Upper lobe of left lung (tissue), 6 donors: ENCODE measurements at places on chromosomes 16 and 17.
A peak's percentile ranks its signal among the peaks of the same experiment; 100 is the strongest.

- DNase-seq = no peak
Measured at GRCh38 chr17:72691586-72691985, 400.9 kb downstream of the SLC39A11 start.

- DNase-seq = no peak
Measured at GRCh38 chr17:43312011-43312410, 78.2 kb upstream of the RNU2-1 start.

- DNase-seq = no peak
Measured at GRCh38 chr17:48110761-48111160, 3.2 kb downstream of the SNX11 start.

DNA sequence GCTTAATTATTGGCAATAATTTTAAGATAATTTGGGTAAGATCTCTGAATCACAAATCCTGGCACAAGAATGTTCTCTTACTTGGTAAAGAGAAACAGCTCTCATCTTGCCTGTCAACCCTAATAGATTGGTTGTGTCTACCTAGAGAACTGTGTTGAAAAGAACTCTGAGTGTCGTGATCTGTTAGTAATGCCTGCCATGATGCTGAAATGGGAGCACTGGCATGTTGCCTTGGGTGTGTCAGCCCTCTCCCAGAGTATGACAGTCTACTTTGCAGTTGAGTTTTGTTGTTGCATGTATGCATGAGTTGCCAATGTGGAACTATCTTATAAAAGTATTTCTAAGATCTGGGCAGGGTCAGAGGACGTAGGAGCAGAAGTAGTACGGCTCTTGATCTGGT is 221.4 kb downstream of the MAF start:
- DNase-seq = no peak

- no peak for DNase-seq
Measured at GRCh38 chr16:81553080-81553813, 108.6 kb downstream of the CMIP start.

DNA sequence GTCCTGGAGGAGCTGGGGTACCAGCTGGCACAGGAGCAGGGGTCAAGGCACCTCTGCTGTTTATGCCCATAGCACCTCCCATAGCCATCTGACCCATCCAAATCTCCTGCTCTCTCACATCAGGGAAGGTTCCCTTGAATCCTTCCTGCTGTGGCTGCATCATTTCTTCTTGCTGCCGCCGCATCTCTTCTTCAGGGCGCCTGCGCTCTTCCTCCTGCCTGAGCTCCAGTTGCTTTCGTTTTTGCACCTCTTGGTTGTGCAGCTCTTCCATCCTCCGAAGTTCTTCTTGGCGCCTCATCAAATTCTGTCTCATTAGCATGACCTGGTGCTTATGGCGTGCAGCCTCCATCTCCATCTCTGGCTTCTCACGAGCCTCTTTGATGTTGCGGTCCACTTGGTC is 2.0 kb upstream of the NOB1 start:
- no peak for DNase-seq

DNA sequence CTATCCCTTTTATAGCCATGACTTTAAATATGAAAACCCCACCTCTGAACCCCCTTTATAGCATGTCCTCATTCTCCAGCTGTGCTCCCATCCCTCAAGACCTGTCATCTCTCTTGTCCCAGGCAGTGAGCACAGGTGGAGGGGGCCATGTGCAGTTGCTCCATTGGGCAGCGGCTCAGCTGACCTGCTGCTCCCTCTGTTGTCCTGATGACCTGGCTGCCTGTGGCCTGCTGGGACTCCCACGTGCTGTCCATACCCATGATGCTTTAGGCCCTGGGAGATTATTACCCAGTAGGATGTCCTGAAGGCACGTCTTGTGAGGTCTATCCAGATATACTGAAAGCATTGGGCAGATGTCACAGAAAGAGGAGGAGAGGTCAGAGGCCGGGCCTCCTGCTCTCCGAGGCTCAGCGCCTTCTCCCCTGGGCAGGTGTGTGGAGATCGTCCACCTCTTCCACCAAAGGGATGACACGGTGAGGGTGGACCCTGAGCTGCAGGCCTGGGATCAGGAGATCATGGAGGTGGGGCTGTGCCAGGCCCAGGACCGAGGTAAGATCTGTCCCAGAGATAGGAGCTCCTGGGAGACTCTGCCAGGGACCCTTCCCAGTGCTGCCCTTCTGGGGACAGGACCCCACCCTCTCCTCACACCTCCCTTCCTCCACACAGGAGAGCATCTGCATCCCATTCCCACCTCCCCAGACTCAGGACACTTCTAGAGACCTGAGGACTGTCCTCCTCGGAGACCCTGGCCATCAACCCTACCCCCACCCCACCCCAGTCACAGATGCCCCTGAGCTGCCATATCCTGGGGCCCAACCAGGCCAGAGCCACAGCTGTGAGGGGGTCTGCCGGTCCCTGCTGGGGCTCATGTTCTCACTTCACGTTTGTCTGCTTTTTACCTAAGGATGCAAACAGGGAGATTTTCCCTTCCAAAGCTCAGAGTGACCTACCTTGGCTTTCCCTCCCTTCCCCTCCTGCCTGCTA is 58.0 kb downstream of the GOSR1 start:
- peak; percentile 25 for DNase-seq

DNA sequence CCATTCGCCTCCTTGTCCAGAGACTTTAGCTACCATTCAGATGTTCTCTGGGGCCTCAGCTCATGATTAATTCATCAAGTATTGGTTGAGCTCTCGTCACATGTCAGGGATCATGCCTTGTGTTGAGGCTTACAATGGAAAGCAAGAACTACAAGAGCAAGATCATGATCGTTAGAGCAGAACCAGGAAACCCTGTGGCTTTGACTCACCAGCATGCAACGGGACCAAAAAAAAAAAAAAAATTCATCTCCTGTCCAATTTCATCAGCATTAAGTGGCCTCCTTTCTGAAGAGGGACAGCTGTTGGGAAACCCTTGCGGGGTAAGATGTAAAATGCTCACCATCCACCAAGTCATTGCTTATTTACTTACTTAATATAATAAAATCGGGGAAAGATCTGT is 12.1 kb upstream of the USP10 start:
- DNase-seq = no peak

DNA sequence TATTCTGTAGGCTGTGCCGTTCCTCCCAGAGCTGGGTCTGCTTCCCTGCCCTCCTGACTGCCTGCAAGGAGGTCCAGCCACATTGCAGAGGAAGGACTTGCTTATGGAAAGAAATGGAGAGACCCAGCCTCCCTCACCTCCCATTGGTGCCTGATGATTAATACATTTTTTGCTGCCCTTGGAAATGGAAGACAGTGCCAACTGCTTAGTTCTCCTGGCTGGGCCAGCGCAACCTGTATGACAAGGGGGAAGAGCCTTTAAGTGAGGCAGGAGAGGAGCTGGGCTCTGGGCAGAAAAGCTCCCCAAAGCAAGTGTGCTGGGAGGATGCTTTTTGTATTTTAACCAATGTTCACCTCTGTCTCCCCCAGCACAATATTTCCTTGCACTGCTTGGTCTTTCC is 238.5 kb downstream of the SOX9 start:
- no peak for DNase-seq

- no peak for DNase-seq
Measured at GRCh38 chr17:76572201-76572910, 13.3 kb downstream of the ST6GALNAC2 start.

DNA sequence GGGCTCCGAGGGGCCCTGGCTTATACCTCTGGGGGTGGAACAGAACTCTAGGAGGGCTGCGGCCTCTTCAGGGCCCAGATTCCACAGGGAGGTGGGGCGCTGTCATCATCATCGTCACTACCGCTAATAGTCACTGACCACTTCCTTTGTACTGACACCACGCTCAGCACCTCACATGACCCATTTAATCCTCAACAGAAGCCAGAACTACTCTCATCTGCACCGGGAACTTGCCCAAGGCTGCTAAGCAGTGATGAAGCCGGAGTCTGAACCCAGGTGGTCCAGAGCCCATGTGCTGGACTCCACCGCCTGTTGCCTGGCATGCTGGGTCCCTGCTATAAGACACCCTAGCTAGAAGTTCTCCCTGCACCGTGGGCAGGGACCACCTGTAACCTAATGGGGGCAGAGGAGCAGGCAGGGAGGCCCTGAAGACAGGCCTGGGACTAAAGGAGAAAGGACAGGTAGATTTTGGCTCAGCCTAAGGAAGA is 12.0 kb downstream of the UNC13D start:
- no peak for DNase-seq

GRCh38 chr16:70582280-70582978 is 58.8 kb downstream of the SF3B3 start:
- no peak for DNase-seq

DNA sequence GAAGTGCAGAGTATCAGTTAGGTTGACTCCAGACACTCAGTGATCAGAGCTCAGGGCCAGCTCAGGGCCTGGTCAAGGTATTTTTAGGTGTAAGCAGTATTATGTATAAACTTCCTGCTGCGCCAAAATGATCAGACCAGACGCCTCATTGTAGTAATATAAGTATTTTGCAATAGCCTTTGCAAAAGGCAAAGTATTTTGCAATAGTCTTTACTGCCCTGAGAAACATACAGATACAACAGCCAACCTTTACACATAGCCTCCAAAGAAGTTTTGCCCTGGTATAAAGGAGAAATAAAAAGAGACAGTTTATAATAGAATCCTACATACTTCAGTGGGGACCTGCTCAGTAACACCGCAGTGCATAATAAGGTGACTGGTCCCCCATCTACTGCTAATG is 333.0 kb upstream of the EEF2KMT start:
- no peak for DNase-seq

GRCh38 chr17:19671433-19671832 is 22.9 kb downstream of the ALDH3A2 start:
- no peak for DNase-seq

DNA sequence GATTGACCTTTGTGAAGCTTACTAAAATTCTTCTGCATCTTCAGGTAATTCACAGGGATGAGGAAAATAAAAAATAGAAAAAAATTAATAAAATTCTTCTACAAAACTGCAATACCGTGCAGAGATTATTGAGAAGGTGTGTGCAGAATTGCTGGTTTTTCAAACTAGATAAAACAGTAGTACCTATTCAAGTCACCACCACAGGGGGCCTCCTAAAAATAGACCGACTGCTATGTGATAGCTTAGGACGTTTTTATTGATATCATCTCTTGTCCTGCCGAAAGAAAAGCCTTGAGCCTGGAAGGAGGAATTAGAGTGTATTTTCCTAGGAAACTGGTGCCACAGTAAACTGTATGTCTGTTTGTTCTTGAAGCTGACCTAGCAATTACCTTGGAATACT is 325.9 kb downstream of the ZFHX3 start:
- DNase-seq = no peak

GRCh38 chr16:49604602-49605001 is 231.0 kb downstream of the C16orf78 start:
- DNase-seq = no peak

DNA sequence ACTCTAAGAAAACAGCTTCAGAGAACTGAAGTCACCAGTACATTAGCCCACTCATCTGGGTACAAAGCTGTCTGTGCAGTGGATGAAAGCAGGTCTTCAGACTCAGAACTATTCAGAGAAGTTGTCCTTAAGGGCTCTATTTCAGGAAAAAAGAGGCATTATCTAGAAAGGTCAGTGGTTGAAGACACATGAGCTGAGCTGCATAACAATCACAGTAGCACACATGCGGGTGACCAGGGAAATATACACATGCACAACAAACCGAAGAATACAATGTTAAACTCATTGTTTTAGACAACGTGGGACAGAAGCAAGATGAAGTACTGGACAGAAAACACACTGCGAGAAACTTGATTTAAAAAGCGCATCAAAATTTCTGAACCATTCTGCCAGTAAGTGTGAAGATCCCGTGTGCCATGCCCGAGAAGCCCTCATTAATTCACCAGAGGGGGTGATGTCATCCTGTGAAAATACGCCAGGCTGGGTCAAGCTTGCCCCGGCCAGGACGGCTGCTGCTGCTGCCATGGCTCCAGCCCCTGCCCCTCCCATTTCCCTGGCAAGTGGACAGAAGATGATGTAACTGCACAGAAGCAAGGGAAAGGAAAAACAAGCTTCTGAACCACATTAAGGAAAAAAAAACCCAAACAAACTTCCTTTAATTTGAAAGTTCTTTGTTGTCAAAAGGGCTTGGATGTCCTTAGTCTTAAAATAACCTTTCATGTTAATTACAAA is 10.1 kb downstream of the DYNC1LI2 start:
- peak; percentile 62 for DNase-seq

DNA sequence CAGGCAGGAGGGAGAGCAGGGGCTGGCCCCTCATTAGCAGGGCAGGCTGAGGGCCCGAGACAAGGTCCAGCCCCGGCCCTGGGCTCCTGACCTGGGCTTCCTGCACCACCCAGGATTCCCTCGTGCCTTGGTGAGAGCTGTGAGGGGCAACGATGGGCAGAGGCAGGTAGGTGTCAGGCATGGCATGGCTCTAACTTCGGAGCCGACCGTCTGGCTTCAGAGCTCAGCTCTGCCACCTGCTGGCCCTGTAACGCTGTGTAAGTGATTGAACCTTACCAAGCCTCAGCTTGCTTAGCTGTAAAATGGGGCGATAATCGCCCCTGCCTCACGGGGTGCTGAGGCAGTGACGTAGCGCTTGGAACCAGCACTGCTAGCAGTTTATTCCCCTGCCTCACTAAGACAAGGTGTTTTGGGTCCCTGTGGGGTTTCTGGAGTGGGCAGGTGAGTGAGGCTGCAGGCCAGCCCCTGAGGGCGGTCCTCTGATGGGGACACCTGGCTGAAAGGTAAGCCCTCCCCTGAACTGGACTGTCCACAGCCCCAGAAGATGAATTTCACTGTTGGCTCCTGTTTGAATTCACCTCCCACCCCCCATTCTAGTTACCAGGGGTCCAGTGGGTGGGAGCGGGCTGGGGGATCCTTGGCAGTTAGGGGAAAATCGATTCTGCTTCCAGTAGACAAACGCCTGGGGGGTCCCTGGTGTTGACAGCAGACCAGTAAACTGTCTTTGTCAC is 184.8 kb upstream of the GSE1 start:
- no peak for DNase-seq

GRCh38 chr16:34648-34987 is 18.8 kb downstream of the POLR3K start:
- DNase-seq = no peak

GRCh38 chr16:89052890-89053724 is 40.5 kb upstream of the ACSF3 start:
- DNase-seq = peak; percentile 57

DNA sequence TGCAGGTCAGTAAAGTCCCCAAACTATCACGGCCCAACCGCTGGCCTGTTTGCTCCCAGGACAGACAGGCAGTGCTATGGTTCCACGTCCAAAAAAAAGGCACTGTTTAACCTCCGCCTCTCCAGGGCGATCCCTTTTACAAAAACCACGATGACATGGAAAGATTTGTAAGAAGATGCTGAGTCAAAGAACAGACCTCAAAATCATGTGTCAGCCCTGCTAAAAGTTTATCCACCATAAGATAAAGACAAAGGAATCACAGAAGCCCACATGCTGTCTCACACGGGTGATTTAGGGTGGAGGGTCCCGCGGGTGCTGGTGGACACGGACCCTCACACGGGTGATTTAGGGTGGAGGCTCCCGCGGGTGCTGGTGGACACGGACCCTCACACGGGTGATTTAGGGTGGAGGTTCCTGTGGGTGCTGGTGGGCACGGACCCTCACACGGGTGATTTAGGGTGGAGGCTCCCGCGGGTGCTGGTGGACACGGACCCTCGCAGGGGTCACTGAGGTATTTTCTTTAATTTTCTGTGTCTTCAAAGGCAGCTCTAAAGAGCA is 117.2 kb upstream of the METRNL start:
- no peak for DNase-seq

- DNase-seq = no peak
Measured at GRCh38 chr17:60473788-60474187, 51.5 kb downstream of the CHCT1 start.
